ENCODE measurements at places on chromosomes 6 and 20.

GRCh38 chr6:39193201-39193791, 36.0 kb downstream of the KCNK5 start:
- DNase-seq, result no peak

DNA sequence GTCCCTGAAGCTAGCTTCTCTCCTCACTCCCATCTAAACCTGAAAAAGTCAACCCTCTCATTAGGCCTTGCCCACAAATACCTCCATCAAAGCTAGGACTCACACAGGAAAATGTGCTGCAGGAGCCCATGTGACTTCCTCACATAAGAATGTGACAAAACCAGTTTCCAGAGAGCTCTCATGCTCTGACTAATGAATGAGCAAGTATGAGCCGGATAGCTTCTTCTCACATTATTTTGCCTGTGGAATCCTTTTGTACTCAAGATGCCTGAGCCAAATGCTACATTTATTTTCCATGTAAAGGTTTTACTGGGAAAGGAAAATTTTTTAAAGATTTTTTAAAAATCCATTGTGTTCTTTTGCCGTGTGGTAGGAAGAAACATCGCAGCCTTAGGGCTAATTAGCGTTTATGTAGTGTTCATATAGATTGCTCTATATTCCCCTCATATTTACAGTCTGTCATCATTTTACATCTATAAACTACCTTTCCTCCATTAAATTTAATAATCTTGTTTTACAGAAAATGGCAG, 68.6 kb upstream of the CCN6 start:
- no peak for DNase-seq

DNA sequence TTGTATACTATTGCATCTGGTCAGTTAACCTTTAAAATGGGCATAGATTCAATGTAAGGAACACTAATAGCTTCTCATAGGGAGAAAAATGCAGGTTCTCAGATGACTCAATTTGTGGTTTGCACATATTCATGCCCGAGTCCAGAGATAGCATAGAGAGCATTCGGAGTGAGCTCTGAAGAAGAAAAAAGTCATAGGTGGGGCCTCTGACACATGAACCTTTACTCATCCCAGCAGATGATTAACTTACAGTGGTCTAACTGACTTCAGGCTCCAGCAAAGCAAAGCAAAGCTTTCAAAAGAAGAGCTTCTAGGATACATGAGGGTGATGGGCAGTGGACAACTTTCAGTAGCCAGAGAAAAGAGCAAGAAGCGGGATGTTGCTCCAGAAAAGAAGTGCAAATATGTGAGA, 55.3 kb upstream of the BTN3A2 start:
- DNase-seq, result no peak

DNA sequence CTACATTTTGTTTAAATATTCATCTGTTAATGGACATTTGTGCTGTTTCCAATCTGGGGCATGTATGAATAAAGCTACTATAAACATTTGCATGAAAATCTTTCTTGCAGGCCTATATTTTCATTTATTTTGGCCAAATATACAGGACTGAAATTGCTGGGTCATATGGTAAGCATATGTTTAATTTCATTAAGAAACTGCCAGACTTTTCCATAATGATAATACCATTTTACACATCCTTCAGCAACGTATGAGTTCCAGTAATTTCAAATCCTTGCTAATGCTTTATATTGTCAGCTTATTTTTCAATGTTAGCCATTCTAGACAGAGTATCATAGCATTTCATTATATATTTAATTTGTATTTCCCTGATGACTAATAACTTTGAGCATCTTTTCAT, 51.0 kb downstream of the GPR6 start:
- no peak for DNase-seq

DNA sequence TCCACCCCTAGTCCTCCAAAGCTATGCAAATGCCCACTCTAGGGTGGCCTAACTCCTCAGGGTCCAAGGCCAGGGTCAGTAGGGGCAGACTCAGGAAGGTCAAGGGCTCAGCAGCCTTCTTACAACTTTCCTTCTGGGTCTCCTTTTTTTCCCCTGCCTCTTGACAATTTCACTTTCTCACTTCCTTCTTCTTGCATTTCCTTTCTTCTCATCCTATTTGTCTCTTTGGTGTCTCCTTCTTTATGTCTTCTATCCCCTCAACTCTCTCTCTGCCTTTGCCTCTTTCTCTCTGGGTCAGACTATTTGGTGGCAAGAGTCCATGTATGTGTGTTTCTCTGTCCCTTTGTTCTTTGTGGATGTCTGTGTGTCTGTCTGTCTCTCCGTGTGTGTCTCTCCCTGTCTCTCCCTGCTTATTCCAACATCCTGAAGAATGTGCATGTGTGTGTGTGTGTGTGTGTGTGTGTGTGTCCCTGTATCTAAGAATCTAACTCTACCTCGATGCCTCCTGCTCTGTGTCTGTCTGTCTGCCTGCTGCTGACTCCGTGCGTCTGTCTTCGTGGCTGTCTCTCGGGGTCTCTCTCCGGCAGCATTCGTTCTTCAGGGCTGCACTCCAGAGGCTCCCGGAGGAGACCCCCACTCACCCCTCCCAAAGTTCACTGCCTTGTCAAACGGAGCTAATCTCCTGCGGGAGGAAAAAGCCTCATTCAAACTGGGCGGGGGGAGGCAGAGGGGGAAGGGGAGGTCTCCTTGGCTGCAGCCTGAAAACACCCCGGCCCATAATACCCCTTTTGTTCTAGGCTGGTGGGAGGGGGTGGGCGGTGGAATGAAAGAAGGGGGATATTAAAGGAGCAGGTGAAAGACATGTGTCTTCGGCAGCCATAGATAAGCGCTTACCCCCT, 51.7 kb upstream of the FOXP4 start:
- no peak for DNase-seq

DNA sequence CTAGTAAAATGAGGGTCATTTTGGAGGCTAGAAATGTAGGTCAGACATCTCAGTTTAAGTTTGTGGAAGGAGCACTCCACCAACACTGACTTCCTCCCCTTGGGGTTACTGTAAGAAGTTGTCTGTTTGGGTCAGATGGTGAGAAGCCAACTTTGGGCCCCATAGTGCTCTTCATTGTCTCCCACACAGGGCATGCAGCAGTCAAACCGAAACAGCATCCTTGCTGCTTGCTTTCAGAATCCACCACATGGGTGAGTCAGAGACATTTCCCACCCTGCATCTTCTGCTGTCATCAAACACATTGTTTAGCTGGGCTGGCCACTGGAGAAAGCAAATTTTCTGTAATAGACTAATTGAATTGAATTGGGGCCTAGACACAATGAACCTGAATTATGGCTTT, 16.8 kb downstream of the IL17F start:
- peak; percentile 81 for DNase-seq

DNA sequence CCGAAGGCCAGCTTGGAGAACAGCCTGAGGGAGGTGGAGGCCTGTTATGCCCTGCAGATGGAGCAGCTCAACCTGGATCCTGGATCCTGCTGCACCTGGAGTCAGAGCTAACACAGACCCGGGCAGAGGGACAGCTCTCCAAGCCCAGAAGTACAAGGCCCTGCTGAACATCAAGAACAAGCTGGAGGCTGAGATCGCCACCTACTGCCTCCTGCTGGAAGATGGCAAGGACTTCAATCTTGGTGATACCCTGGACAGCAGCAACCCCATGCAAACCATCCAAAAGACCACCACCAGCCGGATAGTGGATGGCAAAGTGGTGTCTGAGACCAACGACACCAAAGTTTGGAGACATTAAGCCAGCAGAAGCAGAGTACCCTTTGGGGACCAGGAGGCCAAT, 223.5 kb upstream of the ID4 start:
- no peak for DNase-seq

- DNase-seq, result no peak
Measured at GRCh38 chr6:33694401-33694931, 17.0 kb downstream of the UQCC2 start.

- no peak for DNase-seq
Measured at GRCh38 chr6:132236281-132236680, 165.0 kb downstream of the MOXD1 start.

DNA sequence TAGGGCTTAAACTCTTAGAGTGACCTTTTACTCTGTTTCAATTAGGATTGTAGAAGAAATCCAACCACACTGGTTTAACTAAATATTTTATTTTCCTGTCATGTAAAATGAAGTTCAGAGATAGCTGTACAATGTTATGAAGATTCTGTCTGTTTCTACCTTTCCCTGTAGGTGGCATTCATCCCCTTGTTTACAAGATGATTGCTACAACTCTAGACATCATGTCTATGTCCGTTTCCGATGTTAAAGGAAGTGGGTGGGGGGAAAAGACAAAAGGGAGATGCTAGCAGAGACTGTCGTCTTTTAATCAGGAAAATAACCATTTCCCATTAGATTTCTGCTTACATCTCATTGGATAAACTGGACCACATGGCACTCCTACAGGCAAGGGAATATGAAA, 30.9 kb upstream of the RIMS1 start:
- peak; percentile 21 for DNase-seq

DNA sequence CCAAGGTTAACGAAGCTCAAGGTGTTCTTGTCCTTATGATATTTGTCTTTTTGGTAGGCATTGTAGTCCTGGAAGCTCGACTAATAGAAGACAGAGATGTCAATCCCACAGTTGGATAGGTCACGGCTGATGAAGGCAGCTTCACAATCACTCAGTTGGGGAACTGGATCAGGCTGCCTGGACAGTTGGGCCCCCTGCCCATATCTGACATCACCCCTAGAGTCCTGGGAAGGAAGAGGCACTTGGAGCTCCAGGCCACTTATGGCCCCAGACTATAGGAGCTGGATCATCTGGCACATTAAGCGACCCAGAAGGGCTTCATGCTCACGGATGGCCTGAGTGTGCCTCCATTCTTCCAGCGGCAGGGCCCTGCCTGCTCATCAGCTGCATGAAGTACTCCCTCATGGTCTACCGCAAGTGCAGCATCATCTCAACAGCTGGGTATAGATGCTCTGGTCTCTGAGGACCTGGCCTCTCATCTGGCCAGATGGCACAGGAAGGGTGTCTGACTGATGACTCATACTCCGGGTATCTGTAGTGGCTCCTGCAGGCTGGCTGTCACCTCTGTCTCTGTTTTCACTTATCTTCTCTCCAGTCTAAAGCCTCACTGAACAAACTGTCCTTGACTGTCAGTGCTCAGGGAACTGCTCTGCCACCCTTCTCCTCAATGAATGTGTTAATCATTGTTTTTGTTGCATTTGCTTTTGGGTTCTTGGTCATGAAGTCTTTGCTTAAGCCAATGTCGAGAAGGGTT, 29.2 kb upstream of the SSR1 start:
- DNase-seq, result no peak

GRCh38 chr6:112330071-112330878, 16.9 kb upstream of the RFPL4B start:
- no peak for DNase-seq

- DNase-seq, result peak; percentile 48
Measured at GRCh38 chr6:118551063-118552053, 3.3 kb downstream of the PLN start.

DNA sequence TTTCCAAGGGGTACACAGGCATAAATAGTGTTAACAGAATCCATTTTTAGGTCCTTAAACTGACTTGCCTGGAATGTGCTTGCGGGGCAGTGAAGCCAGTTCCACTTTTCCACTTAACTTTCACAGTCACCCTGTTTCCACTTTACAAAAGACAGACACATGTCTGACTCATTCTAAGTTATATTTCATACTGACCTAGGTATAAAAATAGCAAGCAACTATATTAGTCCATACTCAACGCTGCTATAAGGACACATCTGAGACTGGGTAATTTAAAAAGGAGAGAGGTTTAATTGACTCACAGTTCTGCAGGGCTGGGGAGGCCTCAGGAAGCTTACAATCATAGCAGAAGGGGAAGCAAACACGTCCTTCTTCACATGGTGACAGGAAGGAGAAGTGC, 88.2 kb downstream of the MTFR2 start:
- no peak for DNase-seq

GRCh38 chr6:113719545-113719944, 137.6 kb upstream of the MARCKS start:
- DNase-seq, result no peak

- DNase-seq, result peak; percentile 17
Measured at GRCh38 chr6:158630938-158631616, 13.5 kb downstream of the DYNLT1 start.

GRCh38 chr6:16659466-16660156, 101.6 kb downstream of the ATXN1 start:
- peak; percentile 27 for DNase-seq

- no peak for DNase-seq
Measured at GRCh38 chr20:61757678-61758563, 307.8 kb downstream of the TAF4 start.

- no peak for DNase-seq
Measured at GRCh38 chr6:82795940-82796339, 269.7 kb downstream of the UBE3D start.

GRCh38 chr20:58665606-58666005, 14.5 kb downstream of the STX16 start:
- no peak for DNase-seq

GRCh38 chr6:90175627-90176538, 120.8 kb downstream of the BACH2 start:
- no peak for DNase-seq

- DNase-seq, result no peak
Measured at GRCh38 chr6:107735906-107736635, 88.0 kb downstream of the SCML4 start.

DNA sequence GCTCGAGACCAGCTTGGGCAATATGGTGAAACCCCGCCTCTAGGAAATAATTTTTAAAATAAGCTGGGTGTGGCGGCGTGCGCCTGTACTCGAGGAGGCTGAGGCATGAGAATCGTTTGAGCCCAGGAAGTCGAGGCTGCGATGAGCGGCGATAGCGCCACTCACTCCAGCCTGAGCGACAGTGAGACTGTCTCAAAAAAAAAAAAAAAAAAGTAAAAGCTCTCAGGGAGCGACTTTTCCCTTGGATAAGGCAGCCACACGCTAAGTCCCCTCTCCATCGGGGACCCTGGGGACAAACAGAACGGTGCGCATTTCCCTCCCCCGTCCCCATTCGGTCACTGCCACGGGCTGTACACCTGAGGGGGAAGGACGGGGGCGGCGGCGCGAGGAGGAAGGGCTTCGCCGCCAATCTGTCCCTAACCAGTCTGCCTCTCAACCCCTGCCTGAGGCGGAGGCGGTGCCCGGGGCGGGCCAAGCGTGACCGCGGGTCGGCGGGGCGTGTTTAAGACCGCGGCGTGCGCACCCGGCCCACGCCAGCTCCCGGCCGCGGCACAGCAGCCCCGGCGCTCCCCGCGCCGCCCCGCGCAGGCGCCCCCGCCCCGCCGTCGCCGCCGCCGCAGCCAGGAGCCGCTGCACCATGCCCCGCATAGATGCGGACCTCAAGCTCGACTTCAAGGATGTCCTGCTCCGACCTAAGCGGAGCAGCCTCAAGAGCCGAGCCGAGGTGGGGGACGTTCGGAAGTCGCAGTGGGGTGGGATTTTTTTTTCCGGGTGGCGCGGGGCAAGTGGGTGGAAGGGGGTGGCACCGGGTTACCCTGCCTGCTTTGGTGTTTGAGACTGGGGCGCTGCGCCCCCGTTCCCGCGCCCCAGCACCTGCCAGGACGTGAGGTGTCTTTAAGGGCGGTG, at the start of gene GMPR:
Gene GMPR (plus strand): TSS at position 531 of the 906 bp plus-strand sequence. CDS start 107 bp downstream, at position 638.
- peak; percentile 74 for DNase-seq

GRCh38 chr20:59305908-59306655, 5.7 kb downstream of the EDN3 start:
- DNase-seq, result no peak

- no peak for DNase-seq
Measured at GRCh38 chr6:14944593-14944992, 301.3 kb upstream of the JARID2 start.

Data from GM13976 (cell line).